ENCODE measurements at places on chromosomes 4 and X.

DNA sequence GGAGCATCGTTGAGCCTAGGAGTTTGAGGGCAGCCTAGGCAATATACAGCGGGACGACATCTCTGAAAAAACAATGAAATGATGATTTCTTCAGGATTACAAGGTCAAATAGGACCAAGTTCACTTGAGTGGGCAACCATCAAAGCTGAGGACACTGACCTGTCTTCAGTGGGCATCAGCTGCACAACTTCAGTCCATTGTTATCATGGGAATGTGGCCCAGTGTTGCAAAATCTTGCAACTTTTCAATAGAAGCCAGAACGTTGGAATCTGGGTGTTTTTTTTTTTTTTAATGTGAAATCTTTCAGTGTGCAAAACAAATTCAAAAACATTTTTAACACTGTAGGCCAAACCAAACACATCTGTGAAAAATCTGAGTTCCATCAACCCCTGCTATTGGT, 155.4 kb upstream of the PLAC1 start:
- DNase-seq: no peak

GRCh38 chr4:135239964-135240363, 1038.4 kb upstream of the PABPC4L start:
- no peak for DNase-seq

DNA sequence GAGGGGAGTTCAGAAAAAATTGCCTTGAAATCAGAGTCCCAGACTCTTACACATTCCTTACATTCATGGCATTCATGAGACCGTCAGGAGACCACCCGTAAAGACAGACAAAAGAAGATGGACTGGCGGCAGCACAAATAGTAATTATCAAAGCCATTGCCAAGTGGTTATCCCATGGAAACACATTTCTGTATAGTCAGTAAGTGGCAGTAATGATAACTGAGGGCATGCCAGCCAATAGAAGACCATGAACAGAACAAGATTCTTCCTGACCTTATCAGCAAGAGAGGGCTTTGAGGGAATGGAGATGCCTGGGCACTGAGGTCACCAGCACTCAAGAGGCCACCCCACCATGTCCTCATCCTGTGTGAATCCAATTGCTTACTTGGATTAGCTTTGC, 121.7 kb upstream of the HCCS start:
- no peak for DNase-seq

DNA sequence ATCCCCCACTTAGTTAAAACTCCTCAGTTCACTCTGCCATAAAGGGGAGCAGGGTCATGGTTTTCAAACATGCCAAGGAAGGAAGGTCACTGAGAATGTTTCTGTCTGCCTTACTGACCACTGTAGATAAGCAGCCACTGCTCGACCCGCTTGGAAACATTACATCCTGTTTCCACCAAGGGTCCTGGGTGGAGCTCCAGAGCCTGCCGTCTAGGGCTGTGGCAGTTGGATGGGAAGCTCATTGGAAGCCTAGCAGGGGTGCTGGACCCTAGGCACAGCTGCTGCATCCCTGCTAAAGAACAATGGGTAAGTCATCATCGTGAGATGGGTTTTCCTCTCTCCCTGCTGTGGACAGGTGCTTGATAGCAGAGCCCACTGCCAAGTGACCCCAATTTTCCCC, 76.0 kb upstream of the SRD5A3 start:
- no peak for DNase-seq

- DNase-seq: no peak
These were observed 541 bp upstream of the FIP1L1 start for GRCh38 chr4:53376900-53377299.

DNA sequence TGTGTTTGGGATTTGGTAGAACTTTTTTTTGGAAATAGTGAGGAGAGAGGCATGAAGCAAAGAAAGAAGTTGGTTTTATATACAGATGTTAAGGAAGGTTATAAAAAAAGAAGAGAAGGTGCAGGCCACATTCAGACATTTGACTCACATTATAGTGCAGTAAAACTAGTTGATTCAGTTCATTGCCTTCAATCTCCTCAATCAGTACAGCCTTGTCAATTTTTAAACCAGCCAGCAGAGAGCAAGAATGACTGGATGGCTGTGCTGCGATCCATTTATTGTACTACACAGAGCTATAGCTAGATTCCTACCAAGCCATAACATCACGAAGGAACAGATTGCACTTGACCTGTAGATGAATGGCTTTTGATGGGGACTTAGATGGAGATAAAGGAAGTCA, 79.7 kb upstream of the LSM6 start:
- no peak for DNase-seq

DNA sequence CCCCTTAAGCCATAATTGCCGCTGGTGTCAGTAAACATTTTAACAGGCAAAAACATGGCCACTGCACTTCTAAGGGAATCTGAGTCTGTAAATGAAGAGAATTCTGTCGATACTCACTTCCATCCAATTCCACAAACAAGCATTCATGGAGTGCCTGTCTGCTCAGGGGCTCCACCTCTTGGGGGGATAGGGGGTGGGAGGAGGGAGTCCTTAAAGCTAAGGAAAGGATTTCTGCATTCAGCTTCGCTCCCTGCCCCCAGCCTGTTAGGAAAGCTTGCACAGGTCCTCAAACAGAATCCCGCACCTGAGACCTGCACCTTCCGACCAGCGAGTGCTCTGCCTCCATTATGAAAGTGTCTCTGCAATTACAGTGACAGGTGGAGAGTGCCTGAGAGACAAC, 130.2 kb upstream of the KIT start:
- DNase-seq: no peak

Data from NCI-H446 treated with DMSO at 0.1 percent for 48 hours (cell line).